ENCODE measurements at places on chromosomes 5 and 9.
A peak's percentile ranks its signal among the peaks of the same experiment; 100 is the strongest.

- DNase-seq, result no peak
Measured at GRCh38 chr5:141528291-141528984, 39.6 kb downstream of the PCDHGC5 start.

DNA sequence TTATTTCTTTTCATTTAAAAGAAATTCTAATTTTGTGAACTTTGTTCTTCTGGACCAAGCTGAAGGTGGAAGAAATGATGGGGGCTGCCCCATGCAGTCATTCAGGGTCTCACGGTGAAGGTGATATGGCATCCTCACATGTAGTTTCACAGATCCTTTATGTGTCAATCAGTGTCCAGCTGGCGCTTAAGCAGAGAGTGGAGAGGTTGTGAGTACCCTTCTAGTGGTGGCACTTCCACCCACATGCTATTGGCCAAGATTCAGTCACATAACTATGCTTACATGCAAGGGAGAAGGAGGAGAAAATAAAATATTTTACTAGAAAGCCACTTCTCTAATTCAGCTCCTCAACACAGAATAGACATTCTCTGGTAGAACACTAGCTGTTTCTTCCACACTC, 34.7 kb downstream of the PLPPR1 start:
- DNase-seq, result no peak

DNA sequence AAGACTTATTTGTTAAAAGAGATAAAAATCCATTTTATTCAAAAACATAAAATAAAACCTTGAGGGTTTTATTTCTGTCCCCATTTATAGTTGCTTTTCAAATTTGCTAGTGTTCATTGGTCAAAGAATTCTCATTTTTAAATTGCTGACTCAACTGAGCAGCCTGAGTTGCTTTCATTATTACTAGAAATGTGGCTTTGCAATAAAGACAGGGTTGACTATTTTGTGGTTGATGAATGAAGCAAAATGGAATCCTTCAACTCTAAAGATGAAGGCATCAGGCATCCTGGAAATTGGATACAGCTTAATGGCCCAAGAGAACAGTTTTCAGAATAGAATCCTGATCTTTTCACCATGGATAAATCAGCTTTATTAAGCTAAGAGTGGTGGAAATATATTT, 23.9 kb upstream of the PPP3R2 start:
- DNase-seq, result no peak

DNA sequence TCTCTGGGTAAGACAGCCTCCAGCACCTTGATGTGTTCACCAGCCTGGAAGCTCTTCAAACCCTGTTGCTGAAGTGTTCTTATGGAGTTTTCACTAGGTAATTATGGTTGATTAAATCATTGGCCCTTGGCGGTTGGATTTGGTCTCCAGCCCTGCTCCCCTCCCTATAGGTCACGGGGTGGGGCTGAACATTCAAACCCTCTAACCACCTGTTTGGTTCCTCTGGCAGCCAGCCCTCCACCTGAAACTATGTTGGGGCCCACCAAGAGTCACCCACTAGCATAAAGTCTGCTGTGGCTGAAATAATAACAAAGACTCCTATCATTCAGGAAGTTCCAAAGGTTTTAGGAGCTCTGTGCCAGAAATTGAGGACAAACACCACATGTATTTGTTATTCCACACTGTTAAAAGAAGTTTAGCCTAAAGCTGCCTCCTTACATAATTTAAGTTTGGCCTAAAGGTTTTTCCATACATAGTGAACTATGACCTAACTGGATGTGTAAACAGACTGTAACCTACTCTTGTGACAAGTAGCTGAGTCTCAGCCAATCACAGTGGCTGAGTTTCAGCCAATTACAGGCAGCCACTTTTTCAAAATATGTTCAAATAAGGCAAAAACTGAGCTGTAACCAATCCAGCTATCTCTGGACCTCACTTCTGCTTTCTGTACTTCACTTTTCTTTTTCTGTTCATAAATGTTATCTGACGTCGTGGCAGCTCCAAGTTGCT, 34.8 kb downstream of the TMEM252 start:
- DNase-seq, result peak; percentile 14

DNA sequence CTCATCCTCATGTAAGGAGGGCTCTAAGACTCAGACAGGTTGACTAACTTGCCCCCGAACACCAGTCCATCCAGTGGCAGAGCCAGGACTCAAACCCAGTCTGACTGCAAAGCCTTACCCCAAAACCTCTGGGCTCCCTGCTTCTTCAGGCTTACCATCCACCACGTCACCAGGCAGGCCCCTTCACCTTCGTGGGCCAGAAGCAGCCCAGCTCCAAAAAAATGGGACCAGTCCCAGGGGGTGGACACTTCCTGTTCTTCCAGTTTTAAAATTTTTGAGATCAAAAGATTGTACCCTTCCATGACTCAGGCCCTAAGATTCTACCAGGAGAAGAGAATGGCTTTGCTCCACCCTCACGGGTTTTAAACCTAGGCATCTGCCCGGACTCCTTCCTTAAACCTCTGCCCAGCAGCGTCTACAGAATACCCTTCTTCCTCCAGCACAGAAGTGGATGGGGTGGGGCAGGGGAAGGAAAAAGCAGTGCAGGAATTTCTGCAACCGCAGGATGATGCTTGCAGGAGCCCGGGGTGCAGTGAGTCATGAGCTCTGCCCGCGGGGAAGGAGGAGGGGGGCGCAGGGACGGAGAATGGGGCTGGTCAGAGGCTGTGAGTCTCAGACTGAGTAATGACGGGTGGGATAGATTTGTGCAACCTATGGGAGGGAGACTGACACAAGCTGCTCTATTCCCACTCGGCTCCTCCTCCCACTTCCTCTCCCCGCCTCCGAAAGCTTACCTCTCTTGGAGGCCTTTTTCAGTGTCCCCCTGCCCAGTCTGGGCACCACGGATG, 50.4 kb upstream of the STXBP1 start:
- peak; percentile 100 for DNase-seq
